ENCODE measurements at places on chromosomes 4 and X.

- DNase-seq: no peak
Observed at GRCh38 chrX:37599729-37600128, 28.3 kb downstream of the LANCL3 start.

DNA sequence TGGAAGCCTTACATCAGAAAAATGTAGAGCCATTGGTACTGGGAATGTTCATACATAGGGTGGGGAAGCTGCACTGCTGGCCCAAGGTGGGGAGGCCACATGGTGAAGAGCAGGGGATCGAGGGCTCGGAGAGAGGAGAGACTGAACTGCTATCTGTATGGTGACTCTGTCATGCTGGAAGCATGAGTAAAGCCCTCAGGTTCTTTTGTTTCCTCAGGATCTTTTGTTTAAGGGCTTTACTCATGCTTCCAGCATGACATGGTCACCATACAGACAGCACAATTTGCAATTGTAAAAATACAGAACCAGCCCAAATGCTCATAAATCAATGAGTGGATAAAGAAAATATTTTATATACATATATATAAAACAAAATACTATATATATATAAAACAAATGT, 78.4 kb downstream of the KLF8 start:
- no peak for DNase-seq

GRCh38 chrX:5829469-5829868, 399.2 kb downstream of the NLGN4X start:
- DNase-seq: no peak

DNA sequence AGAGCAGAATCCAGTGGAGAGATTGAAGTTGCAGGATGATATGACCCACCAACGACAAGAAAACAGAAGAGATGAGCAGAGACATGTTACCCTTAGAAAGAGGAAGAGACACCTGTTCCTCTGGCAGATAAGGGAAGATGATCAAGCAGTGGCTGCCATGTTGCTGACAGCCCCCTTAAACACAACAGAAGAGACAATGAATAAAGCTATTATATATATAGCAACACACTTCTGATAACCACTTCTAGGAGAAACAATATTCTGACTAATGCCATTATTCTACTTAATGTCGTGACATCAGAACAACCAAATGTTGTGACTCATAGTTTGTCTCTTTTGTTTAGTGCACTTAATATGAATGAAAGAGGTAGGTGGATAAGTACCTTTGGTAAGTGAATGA, 44.9 kb downstream of the SH3RF1 start:
- DNase-seq: no peak

DNA sequence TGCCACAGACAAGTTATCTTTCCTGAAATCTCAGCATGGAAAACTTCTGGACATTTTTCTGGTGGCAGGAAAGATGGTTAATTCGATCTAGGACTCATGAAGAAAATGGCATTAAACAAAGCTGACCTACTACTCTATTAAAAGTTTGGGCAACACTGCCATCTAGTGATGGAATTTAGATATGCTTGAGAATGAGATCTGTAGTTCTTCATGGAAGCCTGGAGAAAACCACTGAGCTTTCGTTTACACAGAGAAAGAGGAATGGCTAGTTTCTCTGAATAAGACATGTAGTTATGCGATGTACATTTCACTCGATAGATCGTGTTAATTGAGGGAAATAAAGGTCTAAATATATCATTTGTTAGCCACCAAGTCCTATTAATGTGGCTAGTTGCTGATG, 51.7 kb upstream of the CHRDL1 start:
- no peak for DNase-seq

GRCh38 chrX:47802589-47802988, 34.1 kb upstream of the ZNF81 start:
- DNase-seq: no peak

DNA sequence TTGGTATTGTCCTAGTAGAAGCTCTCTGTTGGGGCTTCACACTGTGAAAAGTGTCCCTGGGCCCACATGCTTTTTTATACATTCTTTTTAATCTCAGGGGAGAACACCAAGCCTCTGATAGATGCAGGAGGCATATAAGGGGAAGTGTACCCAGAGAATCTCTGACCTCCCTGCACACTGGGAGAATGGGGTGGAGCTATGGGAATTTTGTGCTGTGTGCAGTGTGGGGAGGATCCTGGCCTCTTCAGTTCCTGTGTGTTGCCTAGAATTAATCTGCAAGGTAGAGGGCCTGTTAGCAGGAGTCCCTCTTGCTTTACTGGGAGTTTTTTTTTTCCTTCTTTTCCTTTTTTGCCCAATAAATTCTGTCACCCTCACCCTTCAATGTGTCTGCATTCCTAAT, 49.2 kb upstream of the SPIN4 start:
- DNase-seq: no peak

DNA sequence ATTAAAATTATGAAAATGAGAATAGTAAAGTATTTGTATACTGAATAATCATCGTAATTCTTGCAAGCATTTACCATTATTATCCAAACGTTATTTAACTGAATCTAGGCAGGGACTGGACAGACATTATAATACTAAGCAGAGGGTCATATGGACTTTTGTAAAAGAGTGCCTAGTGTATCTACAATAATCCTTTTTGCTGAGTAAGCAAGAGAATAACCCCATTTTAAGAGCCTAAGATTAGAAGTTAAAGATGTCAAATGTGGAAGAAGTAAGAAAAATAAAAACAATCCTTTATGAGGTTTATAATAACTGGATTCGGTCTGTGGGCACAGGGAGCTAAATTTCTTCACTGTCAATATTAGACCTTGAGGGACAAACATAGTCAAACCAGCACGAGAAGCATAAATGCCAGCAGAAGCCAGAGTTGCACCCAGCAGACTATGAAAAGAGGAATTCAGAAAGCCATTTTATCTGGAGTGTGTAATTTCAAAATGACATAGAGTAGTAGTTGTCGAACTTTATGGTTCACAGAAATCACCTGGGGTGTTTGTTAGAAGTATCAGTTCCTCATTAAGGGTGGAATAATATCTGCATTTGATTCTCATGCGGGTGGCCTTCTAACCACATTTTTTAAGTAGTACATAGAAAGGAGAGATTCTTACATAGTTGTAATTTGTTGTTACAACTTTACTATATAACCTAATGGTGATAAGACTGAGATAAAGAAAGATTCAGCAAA, 39.7 kb upstream of the DCLK2 start:
- no peak for DNase-seq

DNA sequence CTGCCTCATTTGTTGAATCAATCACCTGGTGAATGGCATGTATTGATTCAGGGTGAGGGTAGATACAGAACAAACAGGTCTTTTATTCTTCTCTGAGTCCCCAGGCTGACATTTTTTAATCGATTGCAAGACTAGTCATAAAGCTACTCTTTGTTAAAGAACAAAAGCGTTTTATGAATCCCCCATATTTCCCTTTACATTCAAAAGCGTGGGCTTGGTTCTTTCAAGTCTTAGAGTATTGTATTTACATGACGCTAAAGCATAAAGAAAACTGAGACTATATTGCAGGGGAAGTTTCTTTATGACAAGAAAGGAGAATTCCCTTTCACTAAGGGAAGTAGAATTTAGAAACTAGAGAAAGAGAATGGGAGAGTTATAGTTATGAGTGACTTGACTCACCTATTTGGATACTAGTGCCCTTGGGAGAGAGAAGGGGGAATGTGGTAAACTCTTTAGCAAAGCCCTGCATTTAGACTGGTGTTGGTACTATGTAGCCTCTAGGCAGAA, 69.3 kb upstream of the PDE5A start:
- DNase-seq: no peak

GRCh38 chr4:151315212-151315886, 10.1 kb downstream of the SH3D19 start:
- no peak for DNase-seq

DNA sequence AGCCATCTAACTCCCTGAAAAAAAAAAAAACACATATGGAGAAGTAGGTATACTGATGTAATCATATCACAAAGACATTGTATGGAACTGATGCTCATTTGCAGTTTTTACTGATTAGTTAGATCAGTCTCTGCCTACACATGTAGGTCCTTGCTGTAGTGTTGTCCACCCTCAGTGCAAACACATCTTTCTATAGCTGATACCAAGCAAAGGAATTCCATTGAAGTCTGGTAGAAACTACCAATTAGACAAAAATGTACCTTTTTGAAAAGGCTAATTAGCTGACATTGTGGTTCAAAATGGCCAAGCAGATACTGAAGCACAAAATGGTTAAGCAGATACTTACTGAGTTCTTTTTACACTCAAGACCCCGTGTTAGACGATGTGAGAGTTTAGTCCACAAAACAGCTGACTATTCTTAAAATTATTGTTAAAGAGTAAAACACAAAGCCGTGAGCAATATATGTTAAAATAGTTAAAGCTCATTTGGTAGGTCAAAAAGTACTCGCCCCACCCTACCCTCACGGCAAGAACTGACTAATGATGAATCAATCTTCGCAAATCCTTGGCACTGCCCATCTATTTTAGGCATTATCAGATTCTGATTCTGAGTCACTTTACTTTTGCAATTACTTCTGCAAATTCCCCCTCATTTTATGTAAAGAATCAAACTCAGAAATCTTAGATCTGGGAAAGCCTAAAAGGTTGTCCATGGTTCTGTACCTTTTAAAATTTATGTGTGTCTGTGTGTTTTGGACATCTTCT, 40.4 kb downstream of the COL4A6 start:
- no peak for DNase-seq

- DNase-seq: no peak
Observed at GRCh38 chrX:38697461-38697860, 103.8 kb upstream of the MID1IP1 start.

- no peak for DNase-seq
Observed at GRCh38 chr4:177879851-177880250, 437.6 kb upstream of the AGA start.
